GM23248 (cell line): ENCODE measurements at places on chromosomes 7 and 10.
A peak's percentile ranks its signal among the peaks of the same experiment; 100 is the strongest.

DNA sequence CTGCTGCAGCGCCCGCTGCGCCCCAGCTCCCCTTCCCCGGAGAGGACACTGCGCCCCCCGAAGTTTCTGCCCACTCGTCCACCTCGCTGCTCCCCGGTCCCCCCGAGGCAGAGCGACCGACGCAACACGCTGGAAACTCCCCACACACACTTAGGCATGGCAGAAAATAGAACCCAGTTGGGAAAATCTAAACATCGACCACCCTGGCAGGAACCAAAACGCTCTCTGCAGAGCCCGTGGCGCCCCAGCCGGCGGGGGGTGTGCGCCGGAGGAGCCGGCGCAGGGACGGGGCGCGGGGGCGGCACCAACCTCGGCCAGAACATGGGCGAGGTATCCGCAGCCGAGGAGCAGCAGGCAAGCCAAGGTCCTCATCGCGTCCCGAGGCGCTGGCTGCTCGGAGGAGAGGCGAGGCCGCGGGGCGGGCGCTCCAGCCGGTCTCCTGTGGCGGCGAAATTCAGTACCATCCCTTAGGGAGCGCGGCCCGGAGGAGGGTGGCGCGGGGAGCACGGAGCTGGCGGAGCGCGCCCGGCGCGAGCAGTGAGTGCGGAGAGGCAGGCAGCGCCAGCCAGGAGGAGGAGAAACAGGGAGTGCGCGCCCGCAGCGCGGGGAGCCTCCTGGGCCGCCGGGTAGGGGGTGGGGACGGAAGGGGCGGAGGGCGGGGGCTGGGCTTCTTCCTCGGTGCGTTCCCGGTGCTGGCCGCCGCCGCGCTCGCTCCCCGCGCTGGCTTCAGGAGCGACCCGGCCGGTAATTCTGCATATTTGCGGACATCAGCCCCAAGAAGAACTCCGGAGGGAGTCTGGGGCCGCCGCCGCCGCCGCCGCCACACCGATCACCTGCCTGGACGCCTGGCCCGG is 789 bp downstream of the PDGFA start:
- peak; percentile 75 for DNase-seq

GRCh38 chr10:131708225-131708880 is 192.5 kb upstream of the PPP2R2D start:
- no peak for DNase-seq

DNA sequence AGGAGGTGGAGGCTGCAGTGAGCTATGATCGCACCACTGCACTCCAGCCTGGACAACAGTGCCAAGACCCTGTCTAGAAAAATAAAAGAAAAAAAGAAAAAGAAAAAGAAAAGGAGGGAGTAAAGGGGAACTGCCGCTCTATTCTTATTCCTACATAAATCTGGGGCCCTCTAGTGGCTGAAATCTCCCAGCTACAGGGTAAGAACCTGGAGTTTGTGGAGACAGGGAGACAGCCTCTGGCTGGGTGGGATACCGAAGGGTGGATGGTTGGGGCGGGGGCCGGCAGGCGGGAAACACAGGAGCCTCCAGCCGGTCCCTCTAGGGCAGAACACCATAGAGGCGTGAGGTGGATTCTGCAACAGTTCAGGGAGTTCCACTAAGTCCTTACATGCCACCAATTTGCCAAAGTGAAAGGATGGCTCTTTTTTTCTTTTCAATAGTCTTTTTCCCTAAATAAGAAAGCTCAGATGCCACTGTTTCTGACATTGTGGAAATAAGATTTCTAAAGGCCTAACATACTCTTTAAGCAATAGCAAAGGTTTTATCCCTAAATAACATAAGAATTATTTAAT is 117.3 kb downstream of the SVIL start:
- DNase-seq, result peak; percentile 61

GRCh38 chr10:33353334-33353733 is 18.9 kb upstream of the NRP1 start:
- no peak for DNase-seq

- DNase-seq, result no peak
These were observed 51.5 kb upstream of the ITGB1 start for GRCh38 chr10:33009244-33010131.

GRCh38 chr10:1400101-1401070 is 336.9 kb downstream of the ADARB2 start:
- no peak for DNase-seq

GRCh38 chr7:2354939-2355704 is 495 bp downstream of the EIF3B start:
- peak; percentile 52 for DNase-seq

DNA sequence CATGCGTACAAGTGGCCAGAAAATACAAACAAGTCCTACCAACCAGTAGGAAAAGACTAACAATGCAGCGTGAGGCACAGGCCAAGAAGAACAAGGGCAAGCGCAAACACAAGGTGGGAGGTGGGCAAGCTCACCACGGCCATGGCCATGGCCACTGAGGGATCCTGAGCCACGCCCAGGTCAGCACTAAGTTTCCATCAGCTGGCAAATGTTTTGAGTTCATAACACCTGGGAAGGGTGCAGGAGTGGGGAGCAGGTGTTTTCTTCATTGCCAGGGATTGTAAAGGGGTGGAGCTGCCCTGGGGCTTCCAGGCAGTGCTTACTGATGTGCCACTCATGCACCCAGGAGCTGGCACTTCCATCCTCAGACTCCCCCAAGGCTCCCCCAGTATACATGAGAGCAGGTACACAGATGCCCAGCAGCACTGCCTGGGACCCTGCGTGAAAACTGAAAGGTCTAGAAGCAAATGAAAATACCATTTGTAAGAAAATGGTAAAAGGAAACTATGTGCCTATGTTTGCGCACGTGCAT is 139.2 kb upstream of the RET start:
- DNase-seq, result no peak

GRCh38 chr7:131508754-131509486 is 47.5 kb downstream of the PODXL start:
- no peak for DNase-seq
